Renal cortical epithelial cell (primary cell): ENCODE measurements at places on chromosomes 7 and 10. TPM values are rescaled to one million over a fixed set of nuclear protein-coding genes. Genes with fewer than 3 reads are reported as not detected.

GRCh38 chr10:44864051-44864450 lies 47.1 kb upstream of the TMEM72 start:
- DNase-seq: no peak

Gene CHRM2
- total RNA-seq: under 0.01 TPM in 1 of 2 replicates, not detected in the other

Gene COL26A1
- 2.2 TPM in 1 of 2 replicates, not detected in the other for total RNA-seq

- peak; percentile 20 for DNase-seq
Measured at GRCh38 chr7:16063716-16064675, 357.3 kb downstream of the CRPPA start.

GRCh38 chr10:101859530-101859929 lies 15.9 kb upstream of the KCNIP2 start:
- no peak for DNase-seq

Gene SLC13A4
- not detected in 2 replicates for total RNA-seq

GRCh38 chr10:103677486-103678177 lies 177.7 kb downstream of the SH3PXD2A start:
- DNase-seq: no peak

- no peak for DNase-seq
Measured at GRCh38 chr10:2012209-2012608, 274.9 kb upstream of the ADARB2 start.

- DNase-seq: no peak
Measured at GRCh38 chr10:73746721-73747120, 2.5 kb downstream of the SEC24C start.

Gene C7orf57
- not detected in 2 replicates for total RNA-seq

Gene LRIT1
- total RNA-seq: not detected in 2 replicates

Gene DYDC2
- 0.15 and 0.87 TPM in 2 replicates for total RNA-seq

- no peak for DNase-seq
Measured at GRCh38 chr10:3514691-3515090, 270.3 kb downstream of the KLF6 start.

- DNase-seq: no peak
Measured at GRCh38 chr7:16744518-16745250, 8.9 kb upstream of the TSPAN13 start.

DNA sequence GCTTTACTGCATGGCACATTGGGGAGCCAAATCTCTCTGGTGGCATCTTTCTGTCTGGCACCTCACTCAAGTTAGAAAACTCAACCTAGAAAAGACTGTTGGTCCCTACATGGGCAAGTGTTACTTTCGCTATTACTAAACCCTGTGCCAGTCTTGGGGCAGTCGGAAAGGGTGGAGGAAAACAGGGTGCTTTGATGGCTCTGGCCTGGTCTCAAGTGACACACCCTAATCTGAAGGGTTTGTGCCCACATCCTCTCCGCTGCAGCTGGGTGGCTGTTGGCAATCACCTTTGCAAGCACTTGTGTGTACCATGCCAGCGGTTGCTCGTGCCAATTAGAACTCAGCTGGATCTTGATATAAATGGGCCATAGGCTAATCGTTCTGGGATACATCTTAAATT lies 159.8 kb upstream of the ITGB1 start:
- no peak for DNase-seq

GRCh38 chr10:96334616-96335526 lies 23.9 kb downstream of the OPALIN start:
- peak; percentile 42 for DNase-seq

DNA sequence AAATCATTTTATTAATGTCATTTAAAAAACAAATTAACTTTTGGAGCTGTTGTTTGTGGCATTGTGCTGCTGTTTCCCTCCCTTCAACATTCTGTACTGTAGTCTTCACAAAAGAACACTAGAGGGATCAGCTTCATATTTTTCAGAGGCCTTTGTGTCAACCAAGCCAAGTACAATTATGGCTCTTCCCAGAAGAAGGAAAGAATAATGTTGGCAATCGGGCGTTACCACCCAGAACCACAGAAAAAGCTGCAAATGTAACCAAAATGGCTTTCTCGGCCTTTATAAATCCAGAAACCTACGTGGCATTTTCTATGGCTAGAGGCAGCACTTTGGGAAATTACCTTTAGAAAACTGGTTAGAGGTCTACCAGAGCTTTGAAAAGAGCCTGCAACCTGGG lies 98.8 kb upstream of the COL1A2 start:
- peak; percentile 64 for DNase-seq

DNA sequence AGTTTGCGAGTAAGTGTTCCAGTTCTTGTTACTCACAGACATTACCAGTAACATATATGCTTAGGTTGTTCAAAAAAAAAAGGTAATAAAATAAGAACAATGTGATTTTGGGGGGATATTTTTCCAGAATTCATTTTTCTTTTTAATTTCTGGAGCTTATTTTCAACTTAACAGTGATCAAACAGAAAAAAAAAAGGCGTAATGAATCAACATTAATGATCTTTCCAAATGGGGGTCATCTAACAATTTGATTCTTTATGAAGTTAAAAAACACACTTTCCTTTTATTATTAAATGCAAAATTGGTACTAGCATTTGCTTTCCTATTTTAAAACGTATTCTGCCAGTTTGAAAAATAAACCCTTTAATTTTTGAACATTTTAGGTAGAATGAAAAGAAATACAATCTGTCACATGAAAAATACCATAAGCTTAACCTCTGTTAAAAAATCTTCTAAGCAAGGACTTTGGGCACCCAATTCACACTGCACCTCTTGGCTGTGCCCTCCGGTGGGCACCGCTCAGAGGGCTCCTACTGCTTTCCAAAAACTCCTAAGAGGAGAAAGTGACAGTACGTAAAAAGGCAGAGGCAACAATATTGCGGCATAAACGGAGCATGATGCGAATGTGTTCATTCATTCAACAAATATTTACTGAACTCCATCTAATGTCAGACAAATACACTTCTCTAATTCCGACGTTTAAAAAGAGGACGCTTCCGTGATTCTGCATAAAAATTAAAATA lies 32.6 kb downstream of the CNPY1 start:
- DNase-seq: no peak

Gene WASL
- 14.9 and 32.5 TPM in 2 replicates for total RNA-seq

Gene RBM17
- 32.0 and 60.3 TPM in 2 replicates for total RNA-seq

DNA sequence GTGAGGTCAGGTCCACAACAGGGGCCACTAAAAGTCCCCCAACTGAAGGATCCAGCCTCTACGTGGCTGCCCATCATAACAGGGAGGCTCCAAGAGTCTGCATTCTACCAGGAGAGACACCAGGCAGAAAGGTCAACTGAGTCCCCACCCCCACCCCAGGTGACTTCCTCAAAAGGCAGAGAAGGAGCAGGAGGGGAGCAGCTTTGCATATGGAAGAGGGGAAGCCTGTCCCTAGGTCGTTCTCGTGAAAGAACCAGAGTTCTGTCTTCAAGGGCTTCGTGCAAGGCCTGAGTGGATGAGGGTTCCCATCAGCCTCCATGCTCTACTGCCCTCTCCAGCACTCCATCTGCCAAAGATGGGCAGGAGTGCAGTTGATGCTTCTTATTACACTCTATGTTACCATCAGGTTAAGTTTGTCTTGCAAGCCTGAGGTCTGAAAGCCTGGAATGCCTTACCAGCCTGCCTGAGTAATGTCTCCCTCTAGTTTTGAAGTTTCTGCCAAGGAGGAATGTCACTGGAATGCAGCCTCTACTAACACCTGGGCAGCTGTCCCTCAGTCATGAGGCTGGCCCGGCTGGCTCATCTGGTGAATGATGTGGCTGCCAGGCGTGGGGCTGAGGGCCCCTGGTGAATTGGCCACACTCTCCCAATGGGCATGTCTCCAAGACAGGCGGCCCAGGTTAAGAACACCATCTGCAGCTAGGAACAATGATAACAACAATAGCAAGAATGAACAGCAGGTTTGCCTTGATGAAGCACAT lies 54.3 kb upstream of the SMNDC1 start:
- DNase-seq: peak; percentile 93

Gene ZNF479
- total RNA-seq: not detected in 2 replicates

- DNase-seq: no peak
Measured at GRCh38 chr7:69318794-69319193, 279.5 kb upstream of the AUTS2 start.

DNA sequence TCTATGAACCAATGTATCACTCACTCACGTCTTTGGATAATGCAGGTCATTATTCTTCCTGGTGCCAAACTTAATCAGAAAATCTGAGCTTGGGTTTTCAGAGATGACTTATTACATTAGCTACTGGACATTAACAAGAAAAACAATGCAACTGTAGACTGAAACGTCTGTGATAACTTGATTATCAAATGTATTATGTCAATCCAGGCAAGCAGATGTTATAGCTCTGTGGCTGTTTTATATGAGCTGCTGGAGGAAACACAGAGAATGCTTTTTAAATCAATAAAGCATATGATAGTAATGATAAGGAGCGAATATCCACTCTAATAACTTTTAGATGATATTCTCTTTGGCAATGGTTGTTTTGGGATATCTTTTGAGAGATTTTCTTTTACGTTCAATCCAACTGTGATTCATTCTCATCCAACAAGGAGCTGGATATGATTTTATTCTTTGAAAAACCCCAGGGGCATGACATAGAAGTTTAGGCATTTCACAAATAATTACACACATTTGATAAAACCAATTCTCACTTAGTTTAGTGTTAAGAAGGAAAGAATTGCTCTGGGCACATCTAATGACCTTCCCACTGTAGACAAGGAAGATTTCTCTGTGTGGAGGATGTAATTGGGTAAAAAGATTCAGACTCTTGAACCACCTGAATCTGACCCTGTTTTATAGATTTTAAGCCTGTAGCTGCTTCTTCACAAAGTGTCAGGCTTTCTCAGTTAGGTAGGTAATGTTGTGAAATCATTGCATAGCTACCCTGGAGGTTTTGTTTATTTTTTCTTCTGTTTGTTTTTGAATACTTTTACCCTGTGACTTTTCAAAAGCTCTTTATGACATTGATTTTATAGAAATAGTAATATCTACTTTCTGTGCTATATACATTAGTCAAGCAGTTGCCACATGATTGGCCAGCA lies 1124.7 kb downstream of the DNAJB9 start:
- DNase-seq: no peak

DNA sequence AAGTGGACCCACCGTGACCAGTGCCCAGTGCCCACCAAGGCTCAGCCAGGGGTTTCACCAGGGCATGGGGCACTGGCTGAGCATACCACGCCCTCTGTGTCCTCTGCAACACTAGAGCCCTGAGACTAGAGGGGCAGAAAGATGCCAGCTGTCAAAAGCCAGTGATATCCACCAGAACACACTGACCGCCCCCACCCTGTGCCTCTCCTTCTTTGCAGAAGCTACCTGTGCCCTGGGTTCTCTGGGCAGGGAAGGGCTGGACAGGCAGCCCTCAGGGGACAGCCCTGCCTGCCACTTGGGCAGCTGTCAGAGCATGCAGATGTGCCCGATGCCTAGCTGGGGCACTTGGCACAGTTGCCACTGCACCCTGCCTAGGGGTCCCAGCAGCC lies 494 bp downstream of the VSIR start:
- no peak for DNase-seq

DNA sequence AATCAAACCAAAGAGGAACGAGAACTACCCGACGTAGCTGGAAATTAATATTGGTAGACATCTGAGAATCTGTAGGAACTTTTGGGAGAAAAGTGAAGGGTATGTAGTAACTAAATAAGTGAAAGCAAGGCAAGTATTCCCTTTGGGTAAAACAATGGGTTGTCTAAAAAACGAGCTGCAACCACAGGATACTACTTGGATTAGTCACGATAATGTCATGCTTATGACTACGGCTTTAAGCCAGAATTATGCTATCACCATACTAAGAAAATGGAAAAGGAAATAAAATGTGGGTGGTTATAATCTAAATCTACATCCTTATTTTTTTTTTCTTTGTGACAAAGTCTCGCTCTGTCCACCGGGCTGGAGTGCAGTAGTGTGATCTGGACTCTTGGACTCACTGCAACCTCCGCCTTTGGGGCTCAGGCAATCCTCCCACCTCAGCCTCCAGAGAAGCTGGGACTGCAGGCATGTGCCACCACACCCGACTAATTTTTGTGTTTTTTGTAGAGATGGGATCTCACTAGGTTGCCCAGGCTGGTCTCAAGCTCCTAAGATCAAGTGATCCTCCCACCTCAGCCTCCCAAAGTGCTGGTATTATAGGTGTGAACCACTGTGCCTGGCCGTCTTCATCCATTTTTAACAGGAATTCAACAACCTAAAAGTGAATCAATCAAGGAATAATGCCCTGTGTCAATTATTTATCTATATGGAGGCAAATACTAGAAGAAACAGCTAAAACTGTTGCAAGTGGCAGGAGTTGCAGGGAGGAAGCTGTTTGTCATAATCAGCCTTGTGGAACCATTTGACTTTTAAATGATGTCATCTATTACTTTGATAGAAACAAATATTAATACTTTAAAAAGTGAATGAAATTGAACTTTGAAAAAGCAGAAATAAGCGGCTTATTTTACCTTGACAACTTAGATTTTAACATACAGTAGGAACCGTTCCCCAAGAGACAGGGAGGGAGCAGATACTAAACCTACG lies 189.3 kb downstream of the PRPF18 start:
- peak; percentile 52 for DNase-seq

Gene EPHA1
- 4.8 and 13.7 TPM in 2 replicates for total RNA-seq

DNA sequence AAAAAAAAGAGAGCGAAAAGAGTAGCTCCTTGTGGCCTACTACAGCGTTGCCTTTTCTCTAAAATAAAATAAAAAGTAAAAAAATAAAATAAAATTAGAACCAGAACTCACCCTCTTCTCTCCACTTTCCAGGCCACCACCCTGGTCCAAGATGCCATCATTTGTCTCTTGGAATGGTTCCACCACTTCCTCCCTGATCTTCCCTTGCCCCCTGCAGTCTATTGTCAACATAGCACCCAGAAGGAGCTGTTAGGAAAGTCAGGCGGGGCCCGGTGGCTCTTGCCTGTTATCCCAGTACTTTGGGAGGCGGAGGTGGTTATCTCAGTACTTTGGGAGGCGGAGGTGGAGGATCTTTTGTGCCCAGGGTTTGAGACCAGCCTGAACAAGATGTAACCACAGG lies 7.6 kb upstream of the GRID2IP start:
- peak; percentile 25 for DNase-seq

- peak; percentile 62 for DNase-seq
Measured at GRCh38 chr10:52213321-52213752, 100.7 kb upstream of the DKK1 start.

Gene SEMA3A
- total RNA-seq: 7.1 and 16.0 TPM in 2 replicates

Gene LBX1
- total RNA-seq: not detected in 2 replicates

Gene CLDN4
- 186 and 689 TPM in 2 replicates for total RNA-seq

GRCh38 chr10:71980181-71981014 lies 16.2 kb downstream of the CHST3 start:
- DNase-seq: no peak
